ENCODE measurements at places on chromosomes 1 and 21.
A peak's percentile ranks its signal among the peaks of the same experiment; 100 is the strongest.

DNA sequence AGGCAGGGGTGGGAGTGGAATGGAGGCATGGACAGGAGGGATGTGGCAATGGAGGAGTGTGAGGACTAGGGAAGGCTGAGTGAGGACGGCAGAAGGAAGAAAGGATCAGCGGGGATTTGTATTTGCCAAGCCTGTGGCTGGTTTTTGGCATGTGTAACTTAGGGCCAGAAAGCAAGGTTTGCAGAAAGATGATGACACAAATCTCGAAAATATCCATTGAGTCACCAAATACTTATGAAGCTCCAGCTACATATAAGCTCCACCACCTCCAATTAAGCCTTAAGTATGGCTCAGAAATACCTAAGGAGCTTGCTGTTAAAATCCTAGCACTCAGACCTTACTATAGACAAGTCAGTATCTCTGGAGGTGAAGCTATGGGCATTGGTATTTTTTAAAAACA, 90.1 kb downstream of the OMA1 start:
- DNase-seq, result peak; percentile 75

DNA sequence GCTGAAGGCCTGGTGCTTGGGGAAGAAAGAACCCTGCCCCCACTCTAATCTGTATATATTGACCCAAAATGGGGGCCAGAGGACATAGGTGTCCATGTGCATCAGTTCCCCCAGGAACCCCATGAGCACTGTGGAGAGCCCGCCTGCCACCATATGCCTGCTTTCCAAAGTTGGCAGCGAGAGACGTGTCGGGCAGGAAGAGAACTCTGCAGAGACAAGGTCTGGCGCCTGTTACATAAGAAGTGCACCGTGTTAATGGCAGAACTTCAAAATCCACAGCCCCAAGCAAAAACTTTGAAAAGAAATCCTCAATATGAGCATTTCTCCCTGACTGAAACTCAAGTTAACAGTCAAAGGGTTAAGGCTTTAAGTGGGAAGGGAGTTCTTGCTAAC, 8.0 kb downstream of the CTNNBIP1 start:
- DNase-seq, result no peak

DNA sequence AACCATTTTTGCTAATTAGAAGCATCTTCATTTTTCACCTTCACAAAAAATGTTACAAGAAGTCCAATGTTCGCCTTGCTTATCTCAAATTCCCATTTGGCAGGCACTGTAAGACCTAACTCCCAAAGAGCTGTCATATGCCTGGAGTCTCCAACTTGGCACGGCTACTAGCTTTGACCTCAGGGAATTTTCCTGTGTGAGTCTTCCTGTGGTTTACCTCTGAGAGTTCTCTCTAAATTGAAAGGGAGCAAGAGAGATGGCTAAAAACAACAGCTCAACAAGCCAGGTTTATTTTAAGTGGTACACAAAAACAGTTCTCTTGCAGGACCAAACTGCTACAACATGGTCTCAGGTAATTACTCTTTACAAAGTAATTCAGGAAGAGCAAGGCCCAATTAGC, 756.0 kb upstream of the ADGRL2 start:
- no peak for DNase-seq

GRCh38 chr1:9181176-9181906, 52.4 kb upstream of the GPR157 start:
- DNase-seq, result no peak

- no peak for DNase-seq
These were observed 63.8 kb downstream of the IARS2 start for GRCh38 chr1:220157738-220158137.

DNA sequence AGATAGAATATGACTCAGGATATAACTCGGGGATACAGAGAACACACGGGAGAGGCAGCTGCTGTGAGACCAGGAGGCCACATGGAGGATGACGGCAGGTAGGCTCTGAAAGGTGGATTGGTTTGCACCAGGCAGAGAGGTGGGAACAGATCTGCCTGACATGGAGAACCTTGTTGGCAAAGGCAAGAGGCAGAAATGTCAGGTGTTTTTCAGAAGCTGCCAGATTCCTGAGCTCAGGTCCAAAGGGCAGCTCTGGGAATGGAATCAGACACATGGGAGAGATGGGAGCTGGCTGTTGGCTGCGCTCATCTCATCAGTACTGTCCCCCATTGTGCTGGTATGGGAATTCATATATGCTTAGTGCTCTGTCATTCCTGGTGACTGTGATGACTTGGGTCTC, 19.2 kb downstream of the SYT6 start:
- no peak for DNase-seq

DNA sequence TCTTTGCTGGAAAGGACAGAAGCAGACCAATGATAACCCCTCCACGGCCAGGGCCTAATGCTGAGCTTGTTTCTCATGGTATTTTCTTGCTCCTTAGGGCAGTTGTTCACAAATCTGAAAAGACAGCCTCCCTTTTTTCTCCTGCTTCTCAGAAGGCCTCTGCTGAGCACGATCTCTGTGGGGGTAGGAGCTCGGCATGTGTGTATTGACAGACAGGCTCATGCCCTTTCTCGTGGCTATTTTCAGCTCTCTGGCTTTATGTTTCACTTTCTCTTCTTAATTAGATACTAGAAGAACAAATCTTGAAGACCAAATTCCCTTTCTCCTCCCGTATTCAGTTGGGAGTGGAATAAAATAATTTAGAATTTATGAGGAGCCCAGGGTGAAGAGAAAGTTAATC, 768 bp upstream of the RIIAD1 start:
- no peak for DNase-seq

- DNase-seq, result no peak
These were observed 78.3 kb downstream of the LRRC8C start for GRCh38 chr1:89711140-89711778.

DNA sequence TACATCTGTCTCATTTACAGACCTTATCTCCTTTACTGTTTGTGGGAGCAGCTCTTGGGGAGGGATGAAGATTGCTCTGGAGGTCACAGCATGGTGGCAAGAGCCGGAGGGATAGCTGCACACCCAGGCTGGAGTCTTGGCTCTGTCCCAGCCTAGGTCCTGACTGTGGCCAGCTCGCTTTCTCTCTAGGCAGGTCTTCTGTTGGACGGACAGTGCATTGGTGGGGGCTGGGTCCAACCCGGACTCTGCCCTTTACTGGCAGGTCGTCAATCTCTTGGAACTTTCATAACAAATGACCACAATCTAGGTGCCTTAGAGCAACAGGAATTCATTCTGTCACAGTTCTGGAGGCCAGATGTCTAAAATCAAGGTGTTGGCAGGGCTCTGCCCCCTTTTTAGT, 319.8 kb upstream of the C1orf174 start:
- no peak for DNase-seq

DNA sequence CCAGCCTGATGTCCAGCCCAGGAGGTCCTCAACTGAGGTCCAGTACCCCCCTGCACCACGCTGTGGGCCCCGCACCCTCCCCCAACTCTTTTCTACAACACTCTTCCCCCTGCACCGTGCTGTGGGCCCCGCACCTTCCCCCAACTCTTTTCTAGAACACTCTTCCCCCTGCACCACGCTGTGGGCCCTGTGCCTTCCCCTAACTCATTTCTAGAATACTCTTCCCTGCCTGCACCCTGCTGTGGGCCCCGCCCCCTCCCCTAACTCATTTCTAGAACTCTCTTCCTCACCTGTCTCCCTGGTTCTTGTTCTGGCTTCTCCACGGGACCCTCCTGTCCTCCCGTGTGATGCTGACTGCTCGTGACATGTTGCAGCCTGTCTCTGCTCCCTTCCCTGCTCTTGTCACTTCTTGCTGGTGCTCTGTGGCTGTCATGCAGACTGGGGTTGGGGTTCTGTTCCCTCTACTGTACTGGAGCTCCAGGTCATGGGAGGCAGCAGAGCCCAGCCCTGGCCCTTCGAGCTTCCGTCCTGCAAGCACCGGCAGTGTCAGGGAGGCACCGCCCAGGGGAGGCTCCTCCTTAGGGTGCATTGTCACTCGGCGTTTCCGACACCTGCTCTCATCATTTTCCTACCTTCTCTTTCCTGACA, 160.1 kb upstream of the COL6A1 start:
- DNase-seq, result no peak

GRCh38 chr21:38171723-38172344, 85.0 kb upstream of the KCNJ15 start:
- no peak for DNase-seq

- no peak for DNase-seq
These were observed 22.6 kb upstream of the RABGAP1L start for GRCh38 chr1:174136714-174137113.

GRCh38 chr1:39408641-39409054, 82.8 kb upstream of the BMP8A start:
- DNase-seq, result peak; percentile 92
